ENCODE measurements at places on chromosomes 1 and 21.

DNA sequence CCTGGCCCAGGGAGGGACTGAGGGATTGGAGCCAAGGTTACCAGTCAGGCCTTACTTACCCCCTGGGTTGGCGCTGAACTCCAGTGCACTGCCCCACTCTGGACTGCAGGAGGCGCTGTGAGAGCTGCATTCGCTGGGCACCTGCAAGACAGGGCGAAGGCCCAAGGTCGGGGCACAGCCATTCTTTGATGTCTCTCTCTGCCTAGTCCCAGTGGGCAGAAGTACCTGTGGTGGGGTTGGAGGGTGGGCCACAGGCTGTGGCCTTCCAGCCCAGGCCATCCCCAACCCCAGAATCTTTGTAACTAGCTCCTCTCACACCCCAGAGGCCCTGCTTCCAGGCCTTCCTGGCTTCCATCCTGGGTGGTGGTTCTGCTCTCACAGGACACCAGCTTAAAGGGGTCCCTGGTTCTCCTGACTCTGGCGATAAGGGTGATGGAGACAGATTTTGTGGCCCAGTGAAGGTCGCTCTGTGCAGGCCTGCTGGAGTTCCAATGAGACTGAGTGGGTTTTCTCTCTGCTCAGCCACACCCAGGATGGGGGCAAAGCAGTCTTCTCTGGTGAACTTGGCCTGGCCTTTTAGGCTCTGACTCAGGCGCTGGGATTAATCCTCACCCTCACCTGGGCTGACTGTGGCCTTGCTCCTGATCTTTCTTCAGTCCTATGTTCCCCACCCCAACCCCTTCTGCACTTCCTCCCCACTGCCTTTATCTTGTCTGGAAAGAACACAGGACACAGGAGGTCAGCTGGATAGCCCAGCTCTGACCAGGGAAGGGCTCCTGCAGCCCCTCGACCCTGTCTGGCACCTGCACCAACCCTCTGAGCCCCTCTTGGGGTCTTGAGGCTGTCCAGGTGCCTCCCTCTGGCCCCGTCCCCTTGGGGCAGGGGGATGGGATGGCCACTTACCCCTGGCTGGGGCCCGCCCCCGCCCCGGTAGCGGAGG, 954 bp downstream of the MYOG start:
- no peak for DNase-seq

- DNase-seq = no peak
Observed at GRCh38 chr1:210910020-210910575, 223.8 kb downstream of the KCNH1 start.

DNA sequence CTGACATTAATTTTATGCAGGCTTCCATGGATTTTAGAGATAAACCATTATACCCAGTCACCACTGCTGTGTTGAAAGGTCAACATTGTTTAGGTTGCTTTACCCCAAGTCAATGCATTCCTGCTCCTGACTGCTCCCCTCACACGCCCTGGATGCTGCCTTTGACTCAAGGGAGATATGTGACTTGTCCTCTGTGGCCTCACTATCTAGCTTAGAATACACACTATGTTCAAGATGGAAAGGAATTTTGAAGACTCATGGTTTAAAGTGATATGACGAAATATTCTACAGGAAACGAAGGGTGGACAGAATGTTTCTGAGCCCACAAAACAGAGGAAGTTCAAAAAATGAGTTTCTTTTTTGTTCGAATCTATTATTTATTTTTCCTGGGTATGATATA, 170.4 kb upstream of the NR5A2 start:
- no peak for DNase-seq

GRCh38 chr21:23160914-23161313, 2162.7 kb downstream of the NCAM2 start:
- no peak for DNase-seq

DNA sequence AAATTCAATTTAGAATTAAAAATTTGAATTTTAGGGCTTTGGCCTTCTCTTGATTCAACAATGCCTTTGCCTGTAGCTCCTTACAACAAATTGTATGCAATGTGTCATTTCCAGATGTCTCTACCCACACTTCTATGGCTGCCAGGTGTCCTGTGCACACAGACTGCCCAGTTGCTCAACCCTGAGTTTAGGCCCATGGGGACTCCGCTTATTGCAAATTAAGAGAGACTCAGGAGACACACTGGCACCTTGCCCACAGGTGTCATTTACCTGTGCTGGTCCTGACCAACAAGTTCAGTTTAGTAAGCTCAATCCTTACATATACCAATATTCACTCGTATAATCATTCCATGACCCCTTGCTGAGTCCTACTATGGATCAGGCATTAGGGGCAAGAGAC, 236.1 kb downstream of the OMA1 start:
- no peak for DNase-seq

- no peak for DNase-seq
Observed at GRCh38 chr1:217105437-217105836, 382.2 kb upstream of the ESRRG start.

DNA sequence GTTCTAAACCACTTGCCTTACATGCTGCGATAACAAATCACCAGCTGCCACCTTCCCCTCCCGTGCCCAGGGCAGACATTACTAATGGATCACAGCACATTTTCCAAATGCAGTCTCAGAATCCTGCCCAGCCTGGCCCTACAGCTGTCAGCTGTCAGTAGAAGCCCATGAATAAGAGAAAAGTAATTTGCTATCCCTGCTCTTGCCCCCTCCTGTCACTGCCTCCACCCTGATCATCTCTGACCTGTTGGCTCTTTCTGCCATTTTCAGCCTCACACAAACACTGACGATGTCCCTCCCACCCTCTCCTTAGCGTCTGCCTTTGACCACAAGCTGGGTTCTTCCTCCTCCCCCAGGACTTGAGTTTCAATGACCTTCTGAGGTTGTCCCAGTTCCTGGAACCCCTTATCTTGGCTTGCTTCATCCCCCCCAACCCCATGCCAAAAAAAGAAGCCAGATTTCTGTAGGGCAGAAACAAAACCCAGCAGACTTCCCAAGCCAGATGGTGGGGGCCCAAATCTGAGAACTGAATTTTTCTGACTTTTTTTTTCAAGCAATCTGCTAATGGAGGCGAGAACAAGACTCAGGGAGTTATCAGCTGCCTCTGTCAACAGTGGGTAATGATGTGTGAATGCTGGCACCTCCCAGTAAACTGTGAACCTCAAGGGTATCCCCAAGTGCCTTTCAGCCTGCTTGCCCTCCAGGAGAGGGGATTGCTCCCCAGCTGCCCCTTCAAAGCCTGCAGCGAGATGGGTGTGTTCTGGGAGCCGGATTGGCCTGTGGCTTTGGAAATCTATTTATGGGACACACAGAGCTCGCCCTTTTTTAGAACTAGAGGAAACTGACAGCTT, 216.5 kb upstream of the VAMP3 start:
- DNase-seq = no peak

DNA sequence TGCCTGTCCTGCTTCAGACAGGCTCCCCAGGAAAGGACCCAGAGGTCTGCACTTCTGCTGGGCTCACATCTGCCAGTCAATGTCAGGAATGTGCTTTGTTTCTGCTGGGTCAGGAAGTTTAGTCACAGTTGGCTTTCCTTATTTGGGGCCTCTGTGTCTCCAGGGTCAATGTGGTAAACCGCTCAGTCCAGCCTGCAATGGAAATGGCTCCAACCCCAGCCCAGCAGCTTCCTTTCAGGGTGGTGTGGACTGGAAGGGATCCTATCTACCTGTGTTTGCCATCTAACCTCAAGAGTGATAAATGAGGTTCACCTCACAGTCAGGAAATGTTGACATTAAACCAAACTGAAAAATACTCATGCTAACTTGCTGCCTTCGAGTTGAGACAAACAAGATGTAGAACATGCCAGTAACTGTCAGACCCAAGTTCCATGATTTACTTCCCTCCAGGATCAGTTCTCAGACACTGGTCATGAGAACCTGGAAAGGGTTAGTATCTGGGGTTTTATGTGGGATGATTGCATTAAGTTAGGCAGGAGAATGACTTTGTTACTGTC, 20.3 kb downstream of the ENO1 start:
- no peak for DNase-seq

- DNase-seq = no peak
Observed at GRCh38 chr1:67040405-67040804, 13.5 kb downstream of the SLC35D1 start.

DNA sequence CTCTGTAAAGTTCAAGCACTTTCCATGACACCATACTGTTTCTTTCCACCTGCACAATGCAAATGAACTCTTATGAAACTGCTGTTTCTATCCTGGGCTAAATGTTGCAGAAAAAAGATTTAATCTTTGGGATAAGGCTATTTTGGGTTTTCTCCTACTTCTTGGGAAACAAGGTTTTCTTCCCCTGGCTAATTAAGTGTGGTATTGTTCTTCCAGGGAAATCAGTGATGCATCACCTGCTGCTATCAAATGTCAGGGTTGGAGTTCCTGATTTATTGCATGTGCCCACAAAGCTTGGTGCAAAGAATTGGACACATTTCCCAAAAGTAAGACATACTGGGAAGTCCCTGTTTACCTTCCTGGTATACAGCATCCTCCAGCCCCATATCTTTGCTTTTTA, 6.0 kb upstream of the RGS4 start:
- DNase-seq = no peak

- DNase-seq = no peak
Observed at GRCh38 chr1:155186794-155187455, 13.3 kb downstream of the TRIM46 start.

DNA sequence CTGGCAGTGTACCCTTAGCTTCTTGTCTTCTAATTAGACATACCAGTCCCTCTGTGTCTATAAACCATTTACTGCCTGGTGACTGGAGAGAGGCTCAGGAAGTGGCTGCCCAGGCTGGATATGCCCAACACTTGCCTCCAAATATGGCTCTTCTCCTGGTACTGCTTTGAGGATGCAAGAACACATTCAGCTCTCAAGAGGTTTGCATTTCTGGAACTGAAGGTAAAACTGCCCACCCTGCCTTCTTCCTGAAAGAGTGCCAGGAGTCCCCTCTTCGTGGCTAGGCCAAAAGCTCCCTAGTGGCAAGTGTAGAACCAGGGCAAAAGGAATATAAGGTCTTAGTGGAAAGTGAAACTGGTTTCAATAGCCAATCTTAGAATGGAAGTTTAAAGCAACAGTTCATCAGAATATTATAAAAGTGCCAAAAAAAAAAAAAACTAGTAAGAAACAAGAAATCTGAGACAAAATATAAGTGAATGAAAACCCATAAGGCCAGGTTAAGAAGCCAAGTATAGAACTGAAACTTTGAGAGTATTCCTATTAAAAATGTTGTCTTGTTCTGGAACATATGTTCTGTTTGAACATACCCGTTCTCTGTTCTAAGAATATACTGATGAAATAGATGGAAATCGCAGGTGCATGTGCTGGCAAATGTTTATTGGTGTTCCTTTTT, 77.2 kb upstream of the CTTNBP2NL start:
- DNase-seq = no peak

GRCh38 chr1:95951371-95952102, 717.5 kb downstream of the RWDD3 start:
- no peak for DNase-seq

GRCh38 chr1:218986816-218987215, 186.9 kb upstream of the LYPLAL1 start:
- no peak for DNase-seq

DNA sequence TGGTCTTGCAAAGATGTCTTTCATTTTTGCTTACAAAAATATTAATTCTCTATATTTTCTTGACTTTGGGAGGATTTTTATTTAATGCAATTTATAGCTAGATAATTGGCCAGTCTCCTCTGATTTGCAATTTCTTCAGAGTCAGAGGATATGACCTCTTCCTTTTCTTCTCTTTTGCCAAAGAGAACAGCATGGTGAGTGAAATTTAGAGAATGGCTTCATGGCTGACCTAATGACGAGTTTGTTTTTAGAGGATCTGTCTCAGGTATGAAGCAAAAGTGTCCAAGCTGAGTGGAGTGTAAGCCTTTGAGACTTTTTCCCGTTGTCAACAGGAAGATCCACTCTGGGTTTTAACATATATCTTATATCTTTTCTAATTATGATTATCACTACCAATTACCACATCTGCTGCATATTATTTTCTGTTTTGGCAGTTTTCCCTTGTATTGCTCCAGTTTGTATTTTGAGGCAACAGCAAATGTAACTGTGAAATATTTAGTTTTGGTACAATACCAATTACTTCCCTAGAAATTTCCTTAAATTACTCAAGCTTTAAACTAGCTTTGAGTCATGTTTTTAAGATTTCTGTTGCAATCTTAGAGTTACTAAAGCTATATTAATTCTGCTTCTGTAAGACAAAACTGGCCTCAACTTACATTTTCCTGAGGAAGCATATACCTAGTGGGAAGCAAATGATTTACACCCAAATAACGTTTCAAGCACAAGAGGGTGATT, 332.8 kb upstream of the ZRANB2 start:
- no peak for DNase-seq

- no peak for DNase-seq
Observed at GRCh38 chr1:64135462-64136223, 67.8 kb upstream of the UBE2U start.

GRCh38 chr1:198848649-198849048, 209.8 kb downstream of the PTPRC start:
- DNase-seq = no peak

DNA sequence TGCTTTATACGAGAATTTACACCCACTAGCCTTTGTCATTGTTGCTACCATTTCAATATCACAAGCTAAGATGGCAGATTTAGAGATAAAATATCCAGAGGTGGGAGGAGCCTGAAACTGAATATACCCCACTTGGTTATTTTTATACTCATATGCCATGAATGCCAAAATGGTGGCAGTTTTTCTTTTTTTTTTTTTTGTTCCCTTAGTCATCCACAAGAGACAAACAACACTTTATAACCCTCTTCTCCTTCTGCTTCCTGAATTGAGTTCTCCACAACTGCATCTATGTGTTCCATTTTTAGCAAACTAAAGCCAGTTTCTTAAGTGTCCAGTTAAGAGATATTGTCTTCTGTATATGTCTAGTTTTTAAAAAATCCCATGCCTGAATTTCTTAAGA, 558.4 kb downstream of the LMO4 start:
- no peak for DNase-seq

DNA sequence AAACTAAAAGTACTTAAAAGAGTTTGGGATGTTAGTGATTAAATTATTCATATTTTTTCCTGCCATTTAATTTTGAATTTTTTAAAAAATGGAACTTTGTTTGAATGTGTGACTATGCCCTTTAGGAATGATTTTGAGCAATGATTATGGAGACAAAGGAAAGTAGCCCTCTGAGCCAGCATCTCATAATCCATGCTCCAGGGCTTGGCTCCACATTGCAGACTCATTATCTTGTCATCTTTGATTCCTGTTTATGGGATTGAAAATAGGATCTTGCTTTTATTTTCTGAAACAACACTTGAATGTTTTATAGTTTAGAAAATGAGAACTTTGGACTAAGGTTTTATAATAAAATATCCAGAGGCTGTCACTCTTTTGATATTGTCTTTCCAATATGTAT, 14.5 kb downstream of the AXDND1 start:
- no peak for DNase-seq

- DNase-seq = no peak
Observed at GRCh38 chr1:54328066-54328636, 78.0 kb downstream of the SSBP3 start.

DNA sequence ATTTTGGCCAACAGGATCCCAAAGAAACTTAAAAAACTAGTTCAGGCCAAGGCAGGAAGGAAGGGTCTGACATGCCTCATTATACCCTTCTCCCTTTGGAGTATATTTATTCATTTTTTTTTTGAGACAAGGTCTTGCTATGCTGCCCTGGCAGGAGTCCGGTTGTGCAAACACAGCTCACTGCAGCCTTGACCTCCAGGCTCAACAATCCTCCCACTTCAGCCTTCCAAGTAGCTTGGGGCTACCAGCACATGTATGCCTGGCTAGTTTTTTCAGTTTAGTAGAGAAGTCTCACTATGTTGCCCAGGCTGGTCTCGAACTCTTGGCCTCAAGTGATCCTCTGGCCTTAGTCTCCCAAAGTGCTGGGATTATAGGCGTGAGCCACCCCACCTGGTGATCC, 5.2 kb downstream of the YARS1 start:
- DNase-seq = no peak

GRCh38 chr1:186502087-186502486, 41.2 kb upstream of the PDC start:
- no peak for DNase-seq

Data from CD4-positive, CD25-positive, alpha-beta regulatory T cell (primary cell).